ENCODE measurements at places on chromosomes 11 and 22. TPM values are rescaled to one million over a fixed set of nuclear protein-coding genes. Genes with fewer than 3 reads are reported as not detected.

Gene SLC2A11
- 23.7 TPM for polyA plus RNA-seq

Gene LSP1
- 8.4 TPM for polyA plus RNA-seq

DNA sequence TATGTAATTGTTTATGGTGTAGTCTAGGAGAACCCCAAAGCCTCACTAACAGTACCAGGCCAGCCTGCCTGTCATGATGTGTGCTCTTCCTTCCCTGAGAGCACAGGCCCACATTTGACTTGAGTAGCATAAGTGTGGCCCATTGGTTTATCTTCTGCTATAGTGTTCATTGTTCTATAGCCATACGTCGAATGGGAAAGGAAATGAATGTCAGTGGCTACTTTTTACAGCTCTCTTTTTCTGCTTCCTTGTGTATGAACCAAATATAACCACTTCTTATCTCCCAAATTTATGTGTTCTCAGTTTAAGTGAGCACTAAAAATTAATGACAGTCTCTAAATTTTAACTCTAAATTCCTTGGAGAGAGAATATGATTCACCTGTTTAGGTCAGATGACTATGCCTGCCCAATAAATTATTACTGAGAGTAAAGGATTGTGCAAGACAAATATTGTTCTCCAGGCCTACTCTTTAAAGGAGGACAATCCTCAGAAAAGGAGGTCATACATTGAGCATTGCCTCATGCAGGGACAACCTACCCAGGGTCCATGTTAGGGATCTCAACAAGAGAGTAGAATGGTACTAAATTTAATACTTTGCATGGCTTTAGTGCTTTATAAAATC lies 222.9 kb upstream of the ARHGAP20 start:
- no peak for DNase-seq

- peak; percentile 68 for DNase-seq
These were observed 627.3 kb upstream of the KIRREL3 start for GRCh38 chr11:127627629-127628457.

GRCh38 chr11:127825183-127825582 lies 762.2 kb downstream of the ETS1 start:
- DNase-seq = no peak

Gene IL18
- 37.4 TPM for polyA plus RNA-seq

Gene OR6A2
- polyA plus RNA-seq = not detected

GRCh38 chr11:96045622-96046456 lies 121.9 kb upstream of the MTMR2 start:
- DNase-seq = peak; percentile 82
